ENCODE measurements at places on chromosomes 2 and 18. TPM values are rescaled to one million over a fixed set of nuclear protein-coding genes. Genes with fewer than 3 reads are reported as not detected.

GRCh38 chr18:66510357-66511045, 93.4 kb downstream of the CDH19 start:
- DNase-seq, result no peak

DNA sequence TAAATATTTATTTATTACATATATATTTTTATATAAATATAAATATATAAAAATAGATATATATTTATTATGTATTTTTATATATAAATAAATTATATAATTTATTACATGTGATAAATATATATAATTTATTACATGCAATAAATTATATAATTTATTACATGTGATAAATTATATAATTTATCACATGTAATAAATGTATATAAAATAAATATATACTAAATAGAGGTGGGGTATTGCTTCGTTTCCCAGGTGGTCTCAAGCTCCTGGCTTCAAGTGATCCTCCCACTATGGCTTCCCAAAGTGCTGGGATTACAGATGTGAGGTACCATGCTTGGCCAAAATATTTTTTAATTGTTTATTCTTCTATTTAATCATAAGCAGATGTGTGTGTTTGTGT, 3.6 kb upstream of the G6PC2 start:
- DNase-seq, result no peak

GRCh38 chr2:118048401-118048800, 34.5 kb upstream of the CCDC93 start:
- DNase-seq, result no peak

DNA sequence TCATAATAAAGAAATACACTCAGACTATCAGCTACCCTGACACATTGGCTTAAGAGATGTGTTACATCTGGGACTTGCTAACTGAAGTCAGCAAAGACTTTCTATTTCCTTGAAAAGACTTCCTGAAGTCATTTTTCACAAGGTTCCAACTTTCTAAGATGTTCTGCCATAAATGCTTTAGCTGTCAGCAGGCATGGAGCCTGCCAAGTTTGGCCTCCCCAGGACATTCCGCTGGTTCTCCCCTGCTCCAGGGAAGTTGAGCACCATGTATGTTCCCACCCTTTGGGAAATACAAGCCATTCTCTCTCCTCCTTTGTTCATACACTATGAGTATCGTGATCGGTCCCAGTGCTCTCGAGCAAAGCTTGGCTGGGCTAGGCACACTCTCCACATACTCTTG, 202.7 kb upstream of the CCDC68 start:
- DNase-seq, result no peak

- DNase-seq, result no peak
Measured at GRCh38 chr2:12183032-12183645, 436.7 kb downstream of the LPIN1 start.

DNA sequence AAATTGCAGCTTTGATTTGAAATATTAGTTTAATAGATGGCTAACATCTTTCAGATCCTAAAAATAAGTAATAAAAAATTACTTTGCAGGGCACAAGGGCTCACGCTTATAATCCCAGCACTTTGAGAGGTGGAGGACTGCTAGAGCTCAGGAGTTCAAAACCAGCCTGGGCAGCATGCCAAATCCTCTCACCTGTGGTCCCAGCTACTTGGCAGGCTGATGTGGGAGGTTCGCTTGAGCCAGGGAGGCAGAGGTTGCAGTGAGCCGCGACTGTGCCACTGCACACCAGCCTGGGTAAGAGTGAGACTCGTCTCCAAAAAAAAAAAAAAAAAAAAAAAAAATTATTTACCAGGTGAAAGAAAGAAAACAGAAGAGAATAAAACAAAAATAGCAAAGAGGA, 449.8 kb downstream of the NRXN1 start:
- no peak for DNase-seq

- DNase-seq, result no peak
Measured at GRCh38 chr2:164146441-164146840, 410.6 kb upstream of the FIGN start.

GRCh38 chr18:41058351-41059125, 896.5 kb upstream of the PIK3C3 start:
- no peak for DNase-seq

DNA sequence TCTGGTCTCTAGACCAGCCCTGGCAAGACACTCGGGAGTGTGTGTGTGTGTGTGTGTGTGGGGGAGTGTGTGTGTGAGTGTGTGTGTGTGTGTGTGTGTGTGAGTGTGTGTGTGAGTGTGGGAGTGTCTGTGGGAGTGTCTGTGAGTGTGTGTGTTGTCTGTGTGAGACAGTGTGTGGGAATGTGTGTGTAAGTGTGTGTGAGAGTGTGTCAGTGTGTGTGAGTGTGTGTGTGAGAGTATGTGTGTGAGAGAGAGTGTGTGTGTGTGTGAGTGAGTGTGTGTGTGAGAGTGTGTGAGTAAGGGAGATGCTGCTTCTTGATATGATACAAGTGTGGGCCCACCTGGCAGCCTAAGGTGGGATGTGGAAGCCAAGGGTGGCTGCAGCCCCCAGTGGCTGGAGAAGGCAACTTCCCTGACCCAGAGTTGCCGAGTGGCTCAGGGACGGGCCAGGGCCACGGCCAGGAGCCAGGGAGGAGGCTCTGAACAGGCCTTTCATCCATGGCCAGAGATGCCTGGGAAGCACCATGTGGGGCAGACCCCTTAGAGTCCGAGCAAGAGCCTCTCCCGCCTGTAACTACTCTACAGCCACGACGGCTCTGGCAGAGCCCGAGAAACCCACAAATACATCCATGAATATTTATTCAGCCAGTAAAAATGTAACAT, 159.3 kb upstream of the MYCN start:
- DNase-seq, result no peak

- no peak for DNase-seq
Measured at GRCh38 chr2:215218587-215219577, 80.5 kb upstream of the ABCA12 start.

The ST8SIA5 gene
- total RNA-seq, result 0.66 TPM

The TTR gene
- total RNA-seq, result 2.1 TPM

The STAM2 gene
- 41.7 TPM for total RNA-seq

The IL18RAP gene
- 1.3 TPM for total RNA-seq

The PDE1A gene
- 1.1 TPM for total RNA-seq

The REG3G gene
- not detected for total RNA-seq

All from mucosa of descending colon (tissue), 3 donors.